Caki2 (cell line): ENCODE measurements at places on chromosomes 4 and X. TPM values are rescaled to one million over a fixed set of nuclear protein-coding genes. Genes with fewer than 3 reads are reported as not detected.

ARHGAP36 gene
- total RNA-seq = not detected in 2 replicates

DNA sequence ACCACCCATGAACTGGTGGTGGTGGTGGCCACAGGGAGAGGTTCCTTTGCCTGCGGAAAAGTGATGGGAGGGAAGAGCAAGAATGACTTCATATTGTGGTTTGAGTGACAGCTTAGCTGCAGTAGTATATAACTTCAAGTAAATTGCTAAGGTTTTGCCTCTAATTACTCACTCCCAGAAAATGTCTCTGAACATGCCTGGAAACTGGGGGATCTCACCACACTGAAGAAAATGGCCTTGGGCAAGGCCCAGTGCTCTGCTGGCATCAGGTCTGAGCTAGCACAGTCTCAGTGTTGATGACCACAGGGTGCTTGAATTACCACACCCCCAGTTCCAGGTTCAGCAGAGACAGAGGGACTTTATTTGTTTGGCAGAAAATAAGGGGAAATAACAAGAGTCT lies 2085.4 kb downstream of the ARAP2 start:
- DNase-seq = no peak

TRIM75 gene
- not detected in 2 replicates for total RNA-seq

- peak; percentile 38 for DNase-seq
Measured at GRCh38 chr4:186790630-186791029, 67.0 kb upstream of the FAT1 start.

DNA sequence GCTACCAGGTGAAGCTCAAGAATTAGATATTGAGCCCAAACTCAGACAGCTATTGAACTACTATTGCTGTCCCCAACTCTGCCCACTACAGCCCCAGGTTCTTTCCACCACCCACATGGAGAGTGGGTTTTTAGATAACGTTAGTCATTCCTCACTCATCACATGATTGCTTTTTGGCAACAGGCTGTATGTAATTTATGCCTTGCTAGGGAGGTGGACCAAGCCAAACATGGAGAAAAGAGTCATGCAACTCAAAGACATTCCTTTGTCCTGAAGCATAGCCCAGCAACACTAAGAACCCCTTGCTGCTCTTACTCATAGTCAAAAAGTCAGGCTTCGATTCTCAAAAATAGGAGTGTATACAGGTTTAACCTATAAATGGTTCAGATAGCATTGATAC lies 275.9 kb upstream of the VCX3A start:
- no peak for DNase-seq

DKC1 gene
- 20.4 and 68.5 TPM in 2 replicates for total RNA-seq

DNA sequence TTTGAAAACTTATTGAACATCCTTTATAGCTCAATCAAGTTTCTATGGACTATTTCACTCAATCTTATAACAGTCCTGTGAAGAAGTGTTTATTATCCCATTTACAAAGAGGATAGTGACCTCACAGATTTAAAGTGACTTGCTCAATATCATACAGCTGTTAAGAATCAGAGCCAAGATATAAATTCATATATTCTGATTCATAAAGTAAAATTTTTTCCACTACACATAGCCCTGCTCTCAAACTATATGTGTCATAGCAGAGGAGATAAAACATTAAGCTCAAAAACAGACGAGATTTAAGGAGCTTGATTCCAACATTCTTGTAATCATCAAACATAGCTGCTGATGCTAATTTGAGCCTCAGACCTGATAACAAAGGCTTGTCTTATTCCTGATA lies 226.8 kb downstream of the CAMK2D start:
- DNase-seq = no peak

DNA sequence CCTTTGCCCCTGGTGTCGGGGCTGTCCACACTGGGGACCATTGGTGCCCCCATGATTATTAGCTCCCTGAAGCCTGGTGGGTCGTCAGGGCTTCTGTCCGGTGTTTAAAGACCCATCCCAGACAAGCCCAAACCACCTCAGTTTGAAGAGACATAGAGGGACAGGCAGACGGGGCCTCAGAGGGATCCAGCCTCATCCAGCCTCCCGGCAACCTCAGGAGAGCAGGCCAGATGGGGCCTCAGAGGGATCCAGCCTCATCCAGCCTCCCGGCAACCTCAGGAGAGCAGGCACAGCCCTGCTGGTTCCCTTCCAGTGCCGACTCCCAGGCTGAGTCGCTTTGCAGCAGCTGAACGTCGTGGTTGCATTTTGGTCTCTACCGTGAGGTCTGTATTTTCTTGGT lies 32.1 kb downstream of the PIGG start:
- no peak for DNase-seq

ALB gene
- not detected in 2 replicates for total RNA-seq

MID1 gene
- 12.5 and 26.7 TPM in 2 replicates for total RNA-seq

GAGE12J gene
- total RNA-seq = not detected in 2 replicates

DNA sequence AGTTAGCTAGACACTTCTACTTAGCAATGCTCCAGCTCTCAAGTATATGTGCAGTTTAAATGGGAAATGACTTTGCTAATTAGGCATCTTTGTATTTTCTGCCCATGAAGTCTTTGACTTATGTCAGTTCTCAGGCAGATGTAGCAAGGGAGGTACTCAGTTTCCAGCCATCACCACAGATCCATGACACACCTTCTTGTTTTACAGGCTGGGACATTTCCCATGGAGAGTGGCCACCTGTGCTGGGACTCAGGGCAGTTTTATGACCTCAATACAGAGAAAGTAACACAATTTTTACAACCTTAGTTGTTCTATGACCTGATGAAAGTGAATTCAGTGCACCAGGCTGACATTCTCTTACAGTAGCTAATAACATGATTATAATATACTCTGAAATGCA lies 280.7 kb upstream of the GK2 start:
- DNase-seq = no peak
